ENCODE measurements at places on chromosomes 4 and X.

- no peak for DNase-seq
Measured at GRCh38 chrX:12118134-12118533, 20.1 kb upstream of the FRMPD4 start.

GRCh38 chr4:76504613-76505465 lies 69.8 kb downstream of the SHROOM3 start:
- DNase-seq, result peak; percentile 66

- DNase-seq, result no peak
Measured at GRCh38 chrX:47804315-47804714, 32.4 kb upstream of the ZNF81 start.

GRCh38 chrX:65769564-65770292 lies 102.3 kb downstream of the MSN start:
- no peak for DNase-seq

DNA sequence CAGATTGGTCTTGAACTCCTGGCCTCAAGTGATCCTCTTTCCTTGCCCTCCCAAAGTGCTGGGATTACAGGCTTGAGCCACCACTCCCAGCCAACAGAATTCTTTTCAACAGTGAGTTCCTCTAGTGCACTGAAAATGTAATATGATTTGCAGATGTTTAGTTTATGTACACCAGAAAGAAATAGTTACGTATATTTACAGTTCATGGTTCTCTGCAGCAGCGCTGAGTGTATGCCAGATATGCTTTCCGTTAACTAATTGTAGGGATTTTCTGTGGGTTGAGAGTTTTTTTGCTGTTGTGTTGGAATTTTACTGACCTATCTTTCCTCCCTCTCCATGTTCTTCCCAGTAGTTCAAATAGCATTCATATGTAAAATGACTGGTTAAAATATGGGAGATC lies 44.0 kb downstream of the GAB1 start:
- no peak for DNase-seq

GRCh38 chr4:80266902-80267380 lies 477 bp downstream of the FGF5 start:
- peak; percentile 48 for DNase-seq

DNA sequence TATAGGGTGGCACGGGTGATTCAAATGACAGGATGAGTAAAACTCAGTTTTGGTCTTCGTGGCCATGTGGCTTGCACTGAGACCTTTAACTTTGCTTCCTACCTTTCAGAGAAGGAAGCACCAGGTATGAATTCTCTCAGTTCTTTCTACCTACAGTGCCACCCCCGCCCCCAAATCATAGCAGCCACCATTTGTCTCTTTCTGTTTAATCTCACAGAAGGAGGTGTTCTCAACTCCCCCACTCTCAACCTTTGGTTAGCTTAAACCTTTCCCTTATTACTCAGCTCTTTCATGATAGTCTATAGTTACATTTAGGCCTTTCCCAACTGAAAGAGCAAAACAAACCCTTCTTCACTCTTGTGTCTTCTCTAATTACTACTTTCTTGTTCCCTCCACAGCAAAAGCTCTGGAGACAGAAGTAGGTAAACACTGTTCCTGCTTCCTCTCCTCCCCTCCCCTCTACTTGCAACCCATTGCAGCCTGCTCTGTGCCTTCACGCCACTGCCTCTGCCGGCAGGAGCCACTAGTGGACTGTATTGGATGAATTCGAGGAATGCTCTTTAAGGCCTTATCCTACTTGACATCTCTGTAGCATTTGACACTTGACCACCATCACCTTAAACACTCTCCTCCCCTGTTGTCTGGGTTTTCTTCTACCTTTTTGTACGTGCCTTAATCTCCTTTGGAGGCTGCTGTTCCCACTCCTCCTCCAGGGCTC lies 123.7 kb downstream of the AFF1 start:
- peak; percentile 69 for DNase-seq

GRCh38 chr4:86641516-86642090 lies 47.5 kb downstream of the PTPN13 start:
- no peak for DNase-seq

GRCh38 chr4:69471639-69472038 lies 24.1 kb downstream of the UGT2B4 start:
- DNase-seq, result no peak

DNA sequence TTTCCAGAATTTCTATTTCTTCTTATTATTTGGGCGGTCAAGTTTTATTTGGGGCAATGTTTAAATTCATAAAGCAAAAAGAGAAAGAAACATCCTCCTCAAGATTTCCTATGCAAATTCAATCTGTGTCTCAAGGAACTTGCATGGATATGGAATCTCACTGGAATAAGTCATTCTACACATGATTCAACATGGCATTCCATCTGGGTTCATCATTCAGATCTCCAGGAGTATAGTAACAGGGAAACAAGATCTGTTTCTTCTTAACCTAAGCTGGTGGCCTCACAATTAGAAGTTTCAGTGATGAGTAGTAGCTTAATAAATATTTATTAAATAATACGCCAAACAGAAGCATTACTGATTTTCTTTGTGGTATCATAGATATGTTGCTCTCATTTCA lies 19.8 kb downstream of the KLHL34 start:
- DNase-seq, result peak; percentile 68

DNA sequence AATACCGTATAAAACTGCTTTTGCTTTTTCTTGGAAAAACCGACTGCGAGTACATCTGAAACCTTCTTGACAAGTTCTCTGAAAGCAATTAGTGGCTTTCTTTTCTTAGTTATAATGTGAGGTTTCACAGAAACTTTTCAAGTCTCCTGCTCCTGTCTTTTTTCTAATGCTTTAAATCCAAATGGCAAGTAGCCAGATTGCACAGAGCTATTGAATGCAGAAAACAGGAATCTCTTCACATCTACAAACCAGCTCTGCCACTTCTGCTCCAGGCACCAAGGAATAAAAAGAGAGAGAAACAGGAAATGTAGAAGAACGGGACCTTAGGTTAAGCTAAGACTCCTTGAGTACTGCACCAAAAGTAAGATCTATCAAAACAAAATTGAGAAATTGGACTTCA lies 267.3 kb upstream of the TET2 start:
- DNase-seq, result peak; percentile 77

GRCh38 chr4:164892018-164892417 lies 15.0 kb downstream of the APELA start:
- no peak for DNase-seq

GRCh38 chr4:9970399-9971011 lies 50.8 kb downstream of the SLC2A9 start:
- DNase-seq, result no peak

DNA sequence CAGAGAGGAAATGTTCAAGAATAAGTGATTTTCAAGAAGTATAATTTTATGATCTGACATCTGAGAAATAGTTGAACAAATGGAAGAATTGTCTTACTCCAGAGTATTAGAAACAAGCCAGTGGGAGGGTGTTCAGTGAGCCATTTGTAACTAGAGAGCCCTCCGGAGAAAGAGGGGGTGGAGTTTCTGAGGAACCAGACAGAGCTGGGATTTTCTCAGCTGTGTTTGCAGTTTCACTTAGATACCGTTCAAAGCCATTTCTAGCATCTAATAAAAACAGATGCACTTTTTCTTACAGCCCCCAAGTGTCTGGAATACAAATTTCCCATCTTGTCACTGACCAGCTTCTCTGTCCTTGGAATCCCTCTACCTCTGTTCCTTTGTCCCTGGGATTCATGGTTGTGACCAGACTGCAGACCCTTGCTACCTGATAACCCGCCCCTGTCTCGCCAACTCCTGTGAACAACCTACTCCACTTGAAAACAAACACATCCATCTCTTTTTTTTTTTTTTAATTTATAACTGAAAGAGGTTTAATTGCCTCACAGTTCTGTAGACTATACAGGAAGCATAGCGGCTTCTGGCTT lies 132.8 kb upstream of the KLF3 start:
- DNase-seq, result no peak

GRCh38 chr4:128346054-128346716 lies 58.6 kb upstream of the PGRMC2 start:
- no peak for DNase-seq

GRCh38 chr4:152458801-152459302 lies 77.0 kb downstream of the FBXW7 start:
- DNase-seq, result no peak

DNA sequence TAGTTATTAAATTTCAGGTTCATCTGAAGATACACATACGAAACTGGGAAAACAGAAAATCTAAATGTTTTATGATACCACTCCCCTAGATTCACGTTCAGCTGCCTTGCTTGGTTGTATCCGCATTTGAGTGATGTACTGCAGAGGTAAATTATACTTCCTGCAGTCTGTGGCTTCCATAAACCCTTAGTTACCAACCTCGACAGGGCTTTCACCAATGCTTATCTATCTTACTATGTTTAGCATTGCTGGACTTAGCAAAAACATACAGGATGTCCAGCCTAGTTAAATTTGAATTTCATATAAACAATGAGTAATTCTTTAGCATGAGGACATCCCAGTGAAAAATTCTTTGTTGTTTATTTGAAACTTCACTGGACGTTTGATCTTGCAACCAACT lies 108.8 kb downstream of the TMA16 start:
- DNase-seq, result no peak

DNA sequence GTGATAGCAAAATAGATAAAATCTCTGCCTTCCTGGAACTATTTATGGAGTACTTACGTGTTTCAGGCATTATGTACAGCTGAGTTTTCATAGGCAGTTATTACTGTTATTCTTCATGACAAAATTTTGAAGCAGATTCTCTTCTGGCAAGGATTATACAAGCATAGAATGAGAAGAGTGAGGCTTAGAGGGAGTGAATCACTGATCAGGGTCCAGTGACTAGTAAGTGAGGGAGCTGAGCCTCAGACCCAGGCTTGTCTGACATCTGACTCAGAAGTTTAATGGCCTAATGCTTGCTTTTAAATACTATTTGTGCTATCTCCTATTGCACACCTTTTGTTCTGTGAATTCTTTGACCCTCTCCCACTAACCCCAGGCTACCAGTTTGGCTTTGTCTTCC lies 110.6 kb downstream of the DTHD1 start:
- DNase-seq, result peak; percentile 83

DNA sequence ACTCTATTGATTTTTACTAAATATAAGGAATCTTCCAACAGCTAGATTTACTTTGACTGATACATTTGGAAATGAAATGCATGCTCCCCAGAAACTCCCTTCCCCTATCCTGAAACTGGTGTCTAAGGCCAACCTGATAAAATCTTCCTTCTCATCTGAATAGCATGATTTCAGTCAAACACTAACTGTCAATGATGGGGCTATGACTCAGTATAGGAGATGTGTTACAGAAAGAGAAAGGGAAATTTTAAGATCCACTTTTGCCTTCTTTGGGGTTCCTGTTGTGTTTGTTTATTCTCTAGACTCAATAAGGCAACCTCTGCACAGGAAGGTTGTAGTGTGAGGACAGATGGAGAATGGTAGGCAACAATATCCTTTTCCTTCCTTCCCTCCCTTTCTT lies 160.7 kb downstream of the MOSPD2 start:
- DNase-seq, result no peak

GRCh38 chr4:61204353-61205060 lies 4.4 kb downstream of the ADGRL3 start:
- peak; percentile 89 for DNase-seq

DNA sequence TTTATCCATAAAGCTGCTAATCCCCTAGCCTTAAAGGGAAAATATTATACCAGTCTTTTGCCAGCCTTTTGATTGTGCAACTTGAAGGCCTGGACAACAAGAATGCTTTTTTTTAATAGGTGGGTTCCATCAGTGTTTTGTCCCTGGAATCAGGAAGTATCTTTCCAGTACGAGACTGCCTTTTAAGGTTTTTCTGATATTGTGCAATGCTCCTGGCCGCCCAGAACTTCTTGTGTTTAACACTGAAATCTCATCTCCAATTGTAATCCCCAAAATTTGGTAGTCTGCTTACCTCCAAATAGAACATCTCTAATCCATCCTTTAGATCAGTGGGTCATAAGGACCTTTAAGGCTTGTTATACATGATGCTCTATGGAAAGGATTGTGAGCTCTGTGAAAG lies 256.7 kb downstream of the NAF1 start:
- no peak for DNase-seq

GRCh38 chr4:158006990-158007389 lies 165.8 kb downstream of the GASK1B start:
- DNase-seq, result no peak

DNA sequence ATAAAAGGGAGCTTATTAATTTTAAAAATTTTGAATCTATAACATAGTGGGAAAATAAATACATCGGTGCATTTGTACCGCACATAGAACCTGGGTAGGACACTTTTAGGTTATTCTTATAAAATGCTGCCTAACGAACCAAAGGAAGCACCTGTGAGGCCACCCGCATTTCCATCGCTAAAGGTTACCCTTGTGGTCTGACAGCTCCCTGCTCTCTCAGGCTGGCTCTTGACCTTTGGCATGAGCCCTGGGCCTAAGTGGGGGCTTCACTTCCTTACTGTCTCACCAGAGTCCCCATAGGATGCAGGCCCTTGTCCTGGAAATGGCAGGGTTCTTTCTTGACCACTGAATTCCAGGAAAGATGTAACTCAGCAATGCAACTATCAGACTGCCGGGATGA lies 46.0 kb downstream of the HADH start:
- no peak for DNase-seq

- DNase-seq, result peak; percentile 42
Measured at GRCh38 chrX:49884290-49884862, 5.1 kb downstream of the USP27X start.

- no peak for DNase-seq
Measured at GRCh38 chrX:13288671-13289070, 31.2 kb downstream of the ATXN3L start.

DNA sequence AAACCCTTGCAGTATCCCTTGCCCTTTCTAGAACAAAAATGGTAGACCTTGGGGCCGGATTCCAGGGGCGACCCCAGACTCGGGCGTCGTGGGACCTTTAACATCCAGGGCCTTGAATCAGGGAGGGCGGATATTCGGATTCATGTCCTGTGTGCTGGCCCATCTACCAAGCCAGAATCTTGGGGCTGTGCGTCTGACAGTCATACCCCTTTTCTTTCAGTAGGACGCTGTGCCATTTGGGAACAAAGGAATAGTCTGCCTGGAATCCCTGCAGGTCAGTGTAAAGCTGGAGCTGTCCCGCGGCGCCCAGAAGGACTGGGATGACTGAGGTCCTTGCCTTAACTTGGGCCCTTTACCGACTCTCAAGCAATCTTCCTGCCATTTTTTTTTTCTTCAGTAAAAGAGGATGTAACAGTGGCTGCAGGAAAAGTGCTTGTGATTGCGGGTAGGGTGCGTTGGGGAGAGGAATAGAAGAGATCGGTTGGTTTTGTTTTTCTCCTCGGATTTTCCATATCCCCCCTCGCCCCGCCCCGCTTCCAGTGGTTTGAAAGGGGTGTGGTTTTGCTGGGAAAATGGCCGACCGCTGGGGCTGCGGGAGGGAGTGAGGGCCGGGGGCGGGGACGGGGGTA lies 518 bp downstream of the ARMCX1 start:
- peak; percentile 29 for DNase-seq

DNA sequence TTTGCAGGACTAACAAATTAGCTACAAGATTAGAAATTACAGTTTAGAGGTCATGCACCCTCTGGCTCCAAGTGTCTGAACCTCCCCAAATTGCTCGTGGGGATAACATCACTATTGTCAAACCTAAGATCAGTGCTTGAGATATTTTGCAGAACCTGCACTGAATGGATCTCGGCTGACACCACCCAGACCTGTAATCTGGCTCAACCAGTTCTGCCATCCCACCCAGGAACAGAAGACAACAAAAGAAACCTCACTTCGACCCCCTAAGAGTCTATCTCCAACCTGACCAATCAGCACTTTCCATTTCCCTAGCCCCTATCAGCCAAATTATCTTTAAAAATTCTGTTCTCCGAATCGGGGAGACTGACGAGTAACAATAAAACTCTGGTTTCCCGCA lies 318.7 kb downstream of the NAP1L3 start:
- DNase-seq, result no peak

- DNase-seq, result no peak
Measured at GRCh38 chr4:41322617-41323016, 65.9 kb downstream of the UCHL1 start.

- peak; percentile 41 for DNase-seq
Measured at GRCh38 chr4:157043131-157043530, 32.8 kb upstream of the GLRB start.

Measured in epithelial cell of esophagus (primary cell).